Muscle of leg (tissue), 16 donors: ENCODE measurements at places on chromosomes 2 and 18. TPM values are rescaled to one million over a fixed set of nuclear protein-coding genes. Genes with fewer than 3 reads are reported as not detected.

DNA sequence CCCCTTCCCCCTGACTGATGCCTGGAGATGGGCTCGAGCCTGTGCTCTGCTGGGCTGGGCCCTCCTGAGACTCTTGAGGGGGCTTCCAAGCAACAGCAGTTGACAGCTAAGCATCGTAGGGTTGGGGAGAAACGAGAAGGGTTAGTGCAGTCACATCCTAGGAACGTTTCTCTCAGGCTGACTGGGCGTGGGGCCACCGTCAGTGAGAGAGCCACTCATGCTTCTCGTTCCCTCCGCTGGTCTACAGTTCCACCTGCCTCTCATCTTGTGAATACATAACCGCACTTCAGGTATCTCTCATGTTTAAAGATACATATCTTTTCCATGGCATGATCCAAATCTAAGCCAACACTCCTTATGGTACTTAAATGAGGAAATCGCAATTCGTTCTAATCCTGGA is 66.4 kb downstream of the TRAPPC12 start:
- DNase-seq, result no peak

GRCh38 chr2:44207102-44207501 is 38.4 kb downstream of the PPM1B start:
- DNase-seq, result no peak

- no peak for DNase-seq
Measured at GRCh38 chr2:66852953-66853352, 418.0 kb downstream of the MEIS1 start.

- no peak for DNase-seq
Measured at GRCh38 chr2:239077260-239077659, 229.4 kb downstream of the TWIST2 start.

DNA sequence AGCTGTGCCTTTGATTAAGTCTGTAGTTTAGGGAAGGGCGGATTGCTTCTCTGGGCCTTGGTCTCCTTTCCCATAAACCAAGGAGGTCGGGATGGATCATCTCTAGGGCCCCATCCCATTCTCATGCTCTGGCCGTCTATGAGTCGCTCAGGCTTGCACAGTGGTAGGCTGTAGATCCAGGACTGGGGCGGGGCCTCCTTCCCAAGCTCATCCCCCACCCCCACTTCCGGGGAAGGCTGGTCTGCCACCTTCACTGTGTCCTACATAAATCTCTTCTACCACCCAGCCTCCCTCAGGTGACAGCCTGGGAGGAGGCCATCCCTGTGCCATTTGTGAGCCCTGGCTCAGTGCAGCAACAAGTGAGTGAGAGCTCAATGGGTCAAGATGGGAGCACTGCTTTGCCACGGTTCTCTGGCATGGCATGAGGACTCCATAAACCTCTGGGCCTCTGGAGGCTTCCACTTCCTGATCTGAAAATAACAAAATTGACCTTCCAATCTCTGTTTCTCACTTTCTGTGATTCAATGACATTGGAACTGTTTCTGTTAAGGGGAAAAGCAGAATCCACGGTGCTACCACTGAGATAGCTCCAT is 68.5 kb downstream of the SUMO1 start:
- no peak for DNase-seq

DNA sequence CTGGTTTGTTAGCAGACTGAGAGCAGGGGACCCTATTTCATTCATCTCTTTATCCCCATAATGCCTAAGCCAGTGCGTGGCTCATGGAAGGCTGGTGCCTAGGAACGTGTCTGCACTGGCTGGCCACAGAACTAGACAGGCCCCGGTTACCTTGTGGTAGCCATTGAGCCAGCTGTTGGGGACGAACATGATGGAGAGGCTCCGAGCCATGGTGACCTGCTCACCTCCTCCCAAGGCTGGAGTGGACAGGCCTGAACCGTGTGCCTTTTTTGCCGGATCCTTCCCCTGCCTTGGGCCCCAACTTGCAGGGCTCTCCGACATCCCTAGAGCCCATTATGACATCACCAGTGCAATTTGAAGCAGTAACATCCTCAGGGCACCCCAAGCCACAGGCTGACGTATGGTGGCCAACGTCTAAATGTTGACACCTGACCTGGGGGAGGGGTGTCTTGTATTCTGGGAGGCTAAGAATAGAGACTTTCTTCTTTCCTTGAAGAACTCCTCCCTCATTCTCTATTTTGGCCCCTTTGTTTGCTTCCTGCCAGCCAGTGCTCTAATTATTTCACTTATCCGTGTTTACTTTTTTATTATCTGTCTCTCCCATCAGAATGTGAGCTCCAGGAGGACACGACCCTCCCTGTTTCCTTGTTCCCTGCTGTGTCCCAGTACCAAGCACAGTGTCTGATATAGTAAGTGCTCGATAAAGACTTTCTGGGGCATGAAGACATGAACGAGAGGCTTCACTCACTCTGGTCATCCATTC is 12.2 kb upstream of the DNPEP start:
- DNase-seq, result no peak

GRCh38 chr2:170455617-170456426 is 259.3 kb upstream of the SP5 start:
- no peak for DNase-seq

DNA sequence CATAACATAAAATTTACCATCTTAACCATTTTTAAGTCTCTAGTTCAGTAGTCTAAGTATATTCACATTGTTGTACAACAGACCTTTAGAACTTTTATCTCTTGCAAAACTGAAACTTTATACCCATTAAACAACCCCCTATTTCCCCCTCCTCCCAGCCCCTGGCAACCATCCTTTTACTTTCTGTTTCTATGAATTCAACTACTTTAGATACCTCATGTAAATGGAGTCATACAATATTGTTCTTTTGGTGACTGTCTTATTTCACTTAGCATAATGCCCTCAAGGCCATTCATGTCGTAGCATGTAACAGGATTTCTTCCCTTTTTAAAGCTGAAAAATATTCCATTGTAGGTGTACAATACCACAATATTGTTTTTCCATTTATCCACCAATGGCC is 129.8 kb downstream of the PDE11A start:
- no peak for DNase-seq

DNA sequence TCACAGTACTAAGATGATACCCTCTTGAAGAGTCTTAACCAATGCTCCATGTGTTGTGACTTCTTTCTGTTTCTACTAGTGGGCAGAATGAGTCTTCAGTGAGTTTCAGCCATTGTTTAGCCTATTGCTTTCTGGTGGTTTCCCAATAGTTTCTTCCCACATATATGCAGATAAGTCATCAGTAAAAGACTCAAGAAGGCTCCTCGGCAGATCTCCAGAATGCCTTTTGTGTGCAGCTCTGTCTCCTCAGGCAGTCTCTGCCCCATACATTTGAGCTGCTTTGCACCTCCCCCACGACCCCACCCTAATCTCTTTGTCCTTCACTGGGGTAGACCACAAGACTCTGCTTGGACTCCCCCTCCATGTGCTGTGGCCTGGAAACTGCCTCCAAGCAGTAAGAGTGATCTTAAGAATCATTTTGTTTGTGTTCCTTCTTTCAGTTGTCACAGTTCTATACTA is 71.6 kb upstream of the CHRNA1 start:
- no peak for DNase-seq

- DNase-seq, result no peak
Measured at GRCh38 chr2:212626371-212626918, 87.8 kb upstream of the ERBB4 start.

DNA sequence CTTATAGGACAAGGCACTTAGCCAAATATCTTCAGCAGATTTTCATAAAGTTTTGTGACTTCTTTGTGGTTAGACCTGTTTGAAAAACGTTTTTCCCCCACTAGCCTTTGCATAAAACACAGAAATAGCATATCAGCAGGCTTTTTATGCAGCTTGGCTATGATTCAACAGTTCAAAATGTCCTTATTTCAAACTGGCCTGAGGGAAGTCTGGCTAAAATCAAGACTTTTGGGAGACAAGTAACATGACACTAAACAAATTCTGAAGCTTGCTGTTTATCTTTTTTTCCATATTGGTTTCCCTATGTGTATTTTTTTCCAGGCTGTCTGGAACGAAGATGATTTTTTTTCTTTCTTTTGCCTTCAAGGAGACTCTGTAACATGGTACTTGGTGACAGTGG is 95.1 kb upstream of the L3MBTL4 start:
- peak; percentile 67 for DNase-seq

GRCh38 chr2:35997488-35997887 is 358.1 kb upstream of the CRIM1 start:
- no peak for DNase-seq

- DNase-seq, result no peak
Measured at GRCh38 chr2:218022131-218022850, 19.5 kb upstream of the TNS1 start.

DNA sequence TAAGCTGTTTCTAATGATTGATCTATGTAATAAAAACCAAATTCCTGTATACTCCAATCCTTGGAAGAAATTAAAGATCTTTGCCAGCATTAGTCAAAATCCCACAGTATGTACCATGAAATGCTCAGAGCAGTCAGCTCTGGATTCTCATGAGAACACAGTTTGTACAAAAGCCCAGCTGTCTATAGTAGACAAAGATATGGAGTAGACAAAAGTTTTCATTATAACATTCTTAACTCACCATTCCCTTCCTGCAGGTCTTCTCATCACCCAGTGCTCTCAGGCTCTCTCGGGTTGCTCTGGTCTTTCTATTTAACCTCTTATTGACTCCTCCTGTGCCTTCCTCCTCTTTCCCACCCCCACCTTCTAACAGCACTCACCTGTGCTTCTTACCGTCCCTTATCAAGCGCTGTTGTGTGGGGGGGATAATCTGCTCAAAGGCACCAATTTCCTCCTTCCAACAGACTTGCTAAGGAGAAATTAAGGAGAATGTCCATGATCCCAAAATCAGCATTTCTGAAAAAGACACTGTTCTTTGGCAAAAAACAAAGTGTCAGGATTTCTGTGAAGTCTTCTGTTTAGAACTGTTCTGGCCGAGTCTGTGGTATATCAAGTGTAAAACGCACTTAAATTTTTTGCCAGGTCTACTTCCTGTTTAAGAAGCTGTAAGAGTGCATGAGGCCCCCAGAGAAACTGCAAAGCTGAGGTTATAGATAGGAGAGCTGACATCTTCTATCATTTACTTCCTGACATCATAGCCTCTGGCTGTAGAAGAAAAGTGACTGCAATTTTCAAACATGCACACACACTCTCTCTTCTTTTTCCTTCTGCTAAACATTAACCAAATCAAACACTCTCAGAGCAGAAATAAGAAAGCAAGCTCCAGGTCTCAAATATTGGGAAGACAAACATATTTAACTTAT is 144.1 kb downstream of the EVA1A start:
- peak; percentile 66 for DNase-seq

- DNase-seq, result peak; percentile 57
Measured at GRCh38 chr2:239380831-239381708, 19.8 kb downstream of the HDAC4 start.

- DNase-seq, result peak; percentile 79
Measured at GRCh38 chr2:54371460-54372065, 84.6 kb upstream of the SPTBN1 start.

The ALLC gene
- 0.09 TPM for total RNA-seq

The AQP12B gene
- total RNA-seq, result not detected

The CDH19 gene
- total RNA-seq, result 2.3 TPM

The ARHGAP28 gene
- 26.1 TPM for total RNA-seq

The LBX2 gene
- 0.66 TPM for total RNA-seq

The ACMSD gene
- not detected for total RNA-seq

The CKAP2L gene
- total RNA-seq, result 5.5 TPM

The POTEJ gene
- 0.04 TPM for total RNA-seq

The TRIM54 gene
- total RNA-seq, result 56.0 TPM

The HOXD9 gene
- 0.75 TPM for total RNA-seq

The ATP8B1 gene
- total RNA-seq, result 5.2 TPM
